Central memory CD8-positive, alpha-beta T cell (primary cell): ENCODE measurements at places on chromosomes 1 and 21.
A peak's percentile ranks its signal among the peaks of the same experiment; 100 is the strongest.

DNA sequence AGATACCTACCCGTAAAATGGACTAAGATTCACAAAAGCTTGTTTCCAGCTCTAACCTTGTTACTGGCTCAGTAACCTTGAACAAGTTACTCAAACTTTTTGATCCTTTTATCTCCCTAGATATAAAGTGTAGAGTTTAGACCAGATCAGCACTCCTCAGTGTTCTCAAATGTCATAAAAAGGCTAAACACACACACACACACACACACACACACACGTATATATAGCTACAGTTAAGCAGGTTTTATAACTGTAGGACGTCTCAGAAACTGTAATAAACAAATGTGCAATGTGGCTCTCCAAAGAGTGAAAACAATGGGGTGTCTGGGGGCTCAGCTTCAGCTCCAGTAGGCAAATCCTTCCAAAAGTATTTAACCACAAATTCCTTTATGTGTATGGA, 34.0 kb downstream of the KCNJ15 start:
- H3K4me3 ChIP-seq = no peak overlapping the region
- H3K27ac ChIP-seq = no peak overlapping the region
- DNase-seq = no peak
- peaks cover 1% of the 10 kb centered on the region for H3K36me3 ChIP-seq
- no peaks in the 10 kb centered on the region for H3K4me1 ChIP-seq
- H3K27me3 ChIP-seq = peaks cover 13% of the 10 kb centered on the region

DNA sequence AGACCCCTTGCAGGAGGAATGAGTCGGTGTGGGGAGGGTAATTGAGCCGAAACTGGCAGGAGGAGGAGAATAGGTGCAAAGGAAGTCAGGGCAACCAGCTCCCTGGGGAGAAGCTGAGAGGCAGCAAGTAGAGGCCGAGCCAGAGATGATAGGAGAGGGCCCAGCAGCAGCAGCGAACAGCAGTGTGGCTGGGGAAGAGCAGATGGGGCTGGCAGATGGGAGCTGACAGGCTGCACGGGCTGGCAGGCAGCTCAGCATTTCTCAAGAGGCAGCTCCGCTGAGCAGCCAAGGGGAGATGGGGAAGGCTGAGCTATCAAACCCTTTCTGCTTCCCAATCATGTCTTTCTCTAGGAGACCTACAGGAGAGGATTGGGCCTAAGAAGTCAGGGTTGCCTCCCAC, 158.2 kb downstream of the TRIM33 start:
- H3K4me3 ChIP-seq = no peak overlapping the region
- no peak for DNase-seq
- H3K36me3 ChIP-seq = no peaks in the 10 kb centered on the region
- H3K27me3 ChIP-seq = no peaks in the 10 kb centered on the region
- H3K27ac ChIP-seq = no peak overlapping the region
- H3K4me1 ChIP-seq = no peaks in the 10 kb centered on the region

DNA sequence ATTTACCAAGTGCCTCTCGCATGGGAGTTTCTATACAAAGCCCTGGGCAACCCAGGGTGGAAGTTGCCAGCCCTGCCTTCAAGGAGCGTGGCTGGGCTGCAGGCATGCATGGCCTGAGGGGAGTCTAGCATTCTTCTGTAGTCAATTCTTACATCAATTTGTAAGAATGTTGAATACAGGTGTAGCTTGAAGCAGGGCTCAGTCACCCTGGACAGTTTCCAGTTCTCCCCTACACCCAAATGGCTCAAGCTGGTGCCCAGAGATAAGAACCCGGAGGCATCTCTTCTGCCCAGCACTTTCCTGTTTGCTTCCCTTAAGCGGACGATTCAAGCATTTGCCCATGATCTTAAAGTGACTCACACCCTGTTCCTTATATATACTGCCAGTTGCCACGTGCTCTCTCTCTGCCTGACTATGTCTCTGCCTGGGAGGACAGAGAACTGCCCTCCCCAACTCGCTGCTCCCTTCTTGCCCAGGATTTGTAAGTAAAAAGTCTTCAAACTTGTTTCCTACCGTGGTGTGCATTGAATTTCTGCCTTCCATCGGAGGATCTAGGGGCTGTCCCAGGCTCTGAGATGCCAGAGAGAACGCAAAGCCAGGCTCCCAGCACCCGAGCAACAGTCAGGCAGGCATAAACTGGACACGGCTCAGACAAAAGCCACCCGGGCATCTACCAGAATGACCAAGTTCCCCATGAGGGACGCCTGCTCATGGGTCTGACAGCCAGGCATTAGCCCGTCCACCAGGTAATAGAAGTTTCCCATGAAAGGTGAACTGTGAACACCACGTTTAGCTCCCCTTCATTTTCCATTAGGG, 50.9 kb upstream of the AJAP1 start:
- DNase-seq = no peak
- no peak overlapping the region for H3K27ac ChIP-seq
- H3K27me3 ChIP-seq = peaks cover 61% of the 10 kb centered on the region
- no peak overlapping the region for H3K4me3 ChIP-seq

DNA sequence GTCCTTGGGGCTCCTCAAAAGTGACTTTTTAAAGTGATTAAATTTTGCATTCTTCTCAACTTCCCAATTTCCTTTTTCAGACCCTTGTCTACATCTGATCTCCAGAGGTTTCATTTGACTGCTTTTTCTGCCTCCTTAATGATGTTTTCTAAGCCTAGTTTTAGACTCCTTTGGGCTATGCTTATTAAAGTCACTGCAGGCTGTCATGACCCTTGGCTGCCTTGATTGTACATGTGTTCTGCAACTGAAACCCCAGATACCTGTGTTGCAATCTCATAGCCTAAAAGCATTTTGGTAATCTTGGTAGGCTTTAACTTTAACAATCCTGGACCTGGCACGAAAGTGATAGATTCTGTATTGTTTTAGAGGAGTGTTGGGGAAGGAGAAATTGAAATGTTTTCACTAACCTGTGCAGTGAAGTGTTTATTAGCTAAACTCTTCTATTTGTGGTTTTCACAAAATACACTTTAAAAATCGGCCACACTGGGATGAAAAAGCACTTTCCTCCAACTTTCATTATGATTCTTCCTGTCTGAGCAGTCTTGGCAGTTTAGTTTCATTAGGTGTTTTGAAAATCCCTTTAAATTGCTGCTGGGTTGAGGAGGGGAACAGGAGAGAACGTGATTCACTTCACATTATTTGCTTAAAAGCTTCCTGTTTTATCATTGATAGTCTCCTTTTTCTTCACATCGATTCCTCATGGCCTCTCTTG, 4.9 kb downstream of the MACO1 start:
- peaks cover 7% of the 10 kb centered on the region for H3K36me3 ChIP-seq
- peak overlapping the region; percentile 89 for H3K27ac ChIP-seq
- DNase-seq = no peak
- peak overlapping the region; percentile 48 for H3K4me3 ChIP-seq
- H3K27me3 ChIP-seq = no peaks in the 10 kb centered on the region
